Activated CD4-positive, alpha-beta T cell treated with anti-CD3 and anti-CD28 coated beads, Interleukin-2, amount 50 U/mL, for 4 hours (primary cell): ENCODE measurements at places on chromosomes 5 and 9.

- DNase-seq, result no peak
Observed at GRCh38 chr5:138978080-138978479, 102.9 kb upstream of the LRRTM2 start.

- no peak for DNase-seq
Observed at GRCh38 chr5:87127426-87127825, 140.3 kb upstream of the RASA1 start.

GRCh38 chr5:45512521-45512920, 183.7 kb downstream of the HCN1 start:
- no peak for DNase-seq

DNA sequence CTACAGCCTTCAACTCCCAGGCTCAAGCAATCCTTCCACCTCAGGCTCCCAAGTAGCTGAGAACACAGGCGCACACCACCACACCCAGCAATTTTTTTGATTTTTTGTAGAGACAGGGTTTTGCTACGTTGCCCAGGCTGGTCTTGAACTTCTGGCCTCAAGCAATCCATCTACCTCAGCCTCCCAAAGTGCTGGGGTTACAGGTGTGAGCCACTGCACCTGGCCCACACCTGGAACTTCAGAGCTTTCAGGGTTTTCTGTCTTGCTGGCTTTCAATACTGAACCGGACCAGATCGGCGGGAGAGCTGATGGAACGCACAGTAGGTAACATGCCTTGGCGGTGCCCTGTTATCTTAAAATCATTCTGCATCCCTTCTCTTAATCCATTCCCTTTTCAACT, 30.8 kb downstream of the IPPK start:
- no peak for DNase-seq

GRCh38 chr5:140242099-140242498, 60.8 kb downstream of the PFDN1 start:
- no peak for DNase-seq

DNA sequence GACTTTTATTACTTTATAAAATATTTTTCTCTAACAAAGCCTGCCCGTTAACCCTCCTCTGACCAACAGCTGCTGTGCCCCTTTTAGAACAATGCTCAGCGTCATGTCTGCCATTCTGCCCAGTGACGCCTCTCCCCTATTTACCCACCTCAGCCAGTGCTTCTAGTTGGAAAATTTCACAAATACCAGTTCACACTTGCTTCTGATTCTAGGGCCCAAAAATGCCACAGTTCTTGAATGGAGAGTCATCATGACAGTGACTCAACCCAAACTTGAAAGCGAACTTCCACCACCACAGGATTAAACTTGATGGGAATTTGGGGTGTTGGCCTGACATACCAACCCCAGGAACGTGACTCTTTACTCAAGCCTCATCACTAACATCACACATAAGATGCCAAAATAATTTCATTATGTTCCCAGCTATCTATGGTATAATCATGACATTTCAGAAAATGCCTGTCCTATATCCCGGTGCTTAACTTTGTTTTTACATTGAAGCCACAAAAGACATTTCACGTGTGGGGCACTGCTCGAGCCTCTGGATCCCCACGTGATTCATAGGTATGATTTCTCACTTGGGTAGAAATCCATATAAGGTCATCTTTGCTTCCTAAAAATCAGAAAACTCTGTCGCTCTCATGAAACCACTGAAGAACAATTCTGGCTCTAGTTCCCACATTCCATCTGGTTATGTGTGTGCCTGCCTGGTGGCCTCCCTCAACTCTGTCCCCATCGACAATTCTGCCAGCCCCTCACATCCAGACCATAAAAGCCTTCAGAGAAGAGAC, 220.9 kb downstream of the ACTL7B start:
- no peak for DNase-seq

GRCh38 chr9:88342246-88342645, 46.0 kb upstream of the SPIN1 start:
- DNase-seq, result no peak

DNA sequence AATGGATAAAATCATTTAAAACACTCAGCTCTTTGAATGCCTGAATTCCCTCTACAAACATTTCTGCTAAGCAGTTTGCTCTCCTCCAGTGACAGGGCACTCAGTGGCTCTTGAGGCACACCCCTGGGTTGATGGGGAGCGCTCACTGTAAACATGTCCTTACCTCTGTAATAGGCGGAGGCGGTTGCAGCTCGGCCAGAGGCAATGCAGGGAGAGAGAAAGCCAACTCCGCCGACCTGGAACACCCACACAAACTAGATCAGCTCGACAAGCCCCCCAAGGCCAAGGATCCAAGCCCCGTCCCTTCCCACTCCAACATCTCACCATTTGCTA, 329 bp downstream of the CDC23 start:
- DNase-seq, result no peak

- no peak for DNase-seq
Observed at GRCh38 chr5:137462816-137463520, 36.2 kb downstream of the SPOCK1 start.
